ENCODE measurements at places on chromosomes 16 and 17.

GRCh38 chr17:9052921-9053320 is 31.6 kb downstream of the NTN1 start:
- DNase-seq: no peak

DNA sequence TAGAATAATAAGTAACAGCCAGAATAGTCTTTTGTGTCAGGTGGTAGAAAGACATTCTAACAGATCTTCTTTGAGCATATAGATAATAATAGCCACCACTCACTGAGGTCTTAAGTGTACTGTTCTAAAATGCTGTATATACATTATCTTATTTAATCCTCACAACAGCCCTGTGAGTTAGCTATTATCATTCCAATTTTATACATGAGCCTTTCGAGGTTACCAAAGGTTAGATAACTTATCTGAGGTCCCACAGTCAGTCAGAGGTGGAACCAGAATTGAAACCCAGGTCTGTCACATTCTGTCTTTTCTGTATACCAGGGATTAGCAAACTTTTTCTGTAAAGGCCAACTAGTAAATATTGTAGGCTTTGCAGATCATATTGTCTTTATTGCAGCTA is 23.2 kb downstream of the REXO5 start:
- DNase-seq: no peak

- DNase-seq: no peak
Observed at GRCh38 chr17:54280741-54281140, 458.0 kb downstream of the KIF2B start.

- DNase-seq: peak; percentile 26
Observed at GRCh38 chr16:31508706-31509195, 560 bp upstream of the RUSF1 start.

GRCh38 chr17:18270046-18270931 is 9.8 kb downstream of the MIEF2 start:
- DNase-seq: no peak

DNA sequence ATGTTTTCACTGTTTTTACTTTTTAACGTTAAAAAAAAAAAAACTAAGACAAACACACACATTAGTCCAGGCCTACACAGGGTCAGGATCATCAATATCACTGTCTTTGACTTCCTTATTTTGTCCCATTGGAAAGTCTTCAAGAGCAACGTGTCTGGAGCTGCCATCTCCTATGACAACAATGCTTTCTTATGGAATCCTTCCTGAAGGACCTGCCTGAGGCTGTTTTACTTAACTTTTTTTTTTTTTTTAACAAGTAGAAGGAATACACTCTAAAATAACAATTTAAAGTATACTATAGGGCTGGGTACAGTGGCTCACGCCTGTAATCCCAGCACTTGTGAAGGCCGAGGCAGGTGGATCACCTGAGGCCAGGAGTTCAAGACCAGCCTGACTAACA is 71.8 kb upstream of the BCAR1 start:
- no peak for DNase-seq

DNA sequence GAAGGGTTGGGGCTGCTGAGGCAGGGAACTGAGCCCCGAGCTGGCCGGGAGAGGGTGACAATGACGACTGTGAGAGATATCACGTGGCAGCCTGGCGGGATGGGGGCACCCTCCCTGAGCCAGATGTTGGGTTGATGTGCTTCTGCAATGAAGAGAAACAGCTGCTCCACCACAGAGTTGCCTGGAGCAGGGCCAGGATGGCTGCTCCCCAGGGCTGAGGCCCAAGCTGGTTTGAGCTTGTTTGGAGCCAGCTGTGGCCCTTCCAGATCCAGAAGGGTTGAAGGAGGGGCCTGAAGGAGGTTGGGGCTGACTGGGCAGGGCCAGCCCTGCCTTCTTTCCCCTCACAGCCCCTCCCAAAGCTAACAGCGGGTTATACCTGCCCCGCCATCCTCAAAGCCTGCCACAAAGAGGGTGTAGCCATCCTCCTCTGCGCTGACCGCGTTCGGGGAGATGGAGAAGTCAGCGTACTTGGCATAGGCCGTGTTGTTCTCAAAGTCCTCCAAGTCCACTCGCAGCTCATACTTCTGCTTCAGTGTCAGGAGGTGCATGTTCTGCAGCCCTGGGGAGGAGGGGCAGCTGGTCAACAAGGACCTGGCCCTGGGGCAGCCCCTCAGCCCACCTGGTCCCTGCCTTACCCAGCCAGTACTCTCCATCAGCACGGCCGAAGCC is 2.1 kb downstream of the MFAP4 start:
- no peak for DNase-seq

- DNase-seq: peak; percentile 56
Observed at GRCh38 chr17:35084987-35085386, 21.5 kb upstream of the RFFL start.

DNA sequence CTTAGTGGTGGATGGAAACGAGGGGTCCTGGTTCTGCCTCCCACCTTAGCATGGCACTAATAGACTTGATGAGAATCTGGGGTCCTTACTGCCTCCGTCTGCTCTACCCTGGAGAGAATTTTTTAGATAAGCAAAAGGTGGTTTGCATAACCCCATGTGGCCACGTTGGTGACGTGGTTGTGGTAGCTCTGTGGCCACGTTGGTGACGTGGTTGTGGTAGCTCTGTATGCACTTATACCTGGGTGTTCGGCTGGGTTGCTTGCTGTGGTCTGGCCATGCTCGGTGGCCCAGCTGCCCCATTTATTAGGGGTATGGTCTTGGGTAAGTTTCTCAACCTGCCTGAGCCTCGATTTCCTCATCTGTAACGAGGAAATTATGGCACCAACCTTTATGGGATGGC is 13.0 kb downstream of the SPIRE2 start:
- DNase-seq: no peak

DNA sequence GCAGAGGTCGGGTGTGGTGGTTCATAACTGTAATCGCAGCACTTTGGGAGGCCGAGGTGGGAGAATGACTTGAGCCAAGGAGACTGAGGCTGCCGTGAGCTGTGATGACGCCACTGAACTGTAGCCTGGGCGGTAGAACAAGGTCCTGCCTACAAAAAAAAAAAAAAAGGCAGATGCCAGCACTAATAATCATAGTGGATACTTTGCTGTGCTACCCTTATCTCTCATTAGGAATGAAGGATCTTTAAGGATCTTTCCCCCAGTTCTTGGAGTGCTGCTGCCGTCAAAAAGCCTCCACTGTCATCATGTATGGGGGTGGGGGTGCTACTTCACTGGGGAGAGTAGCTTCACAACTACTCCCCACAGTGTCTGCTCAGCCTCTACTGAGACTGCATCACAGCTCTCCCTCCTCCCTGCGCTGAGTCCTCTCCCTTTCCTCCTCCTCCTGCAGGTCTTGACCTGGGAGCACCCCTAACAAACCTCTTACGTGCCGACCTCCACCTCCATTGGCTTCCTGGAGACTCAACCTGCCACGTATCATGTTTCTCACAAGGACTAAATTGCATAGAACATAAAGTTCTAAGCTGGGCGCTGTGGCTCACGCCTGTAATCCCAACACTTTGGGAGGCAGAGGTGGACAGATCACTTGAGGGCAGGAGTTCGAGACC is 24.4 kb upstream of the ST6GALNAC1 start:
- DNase-seq: no peak

DNA sequence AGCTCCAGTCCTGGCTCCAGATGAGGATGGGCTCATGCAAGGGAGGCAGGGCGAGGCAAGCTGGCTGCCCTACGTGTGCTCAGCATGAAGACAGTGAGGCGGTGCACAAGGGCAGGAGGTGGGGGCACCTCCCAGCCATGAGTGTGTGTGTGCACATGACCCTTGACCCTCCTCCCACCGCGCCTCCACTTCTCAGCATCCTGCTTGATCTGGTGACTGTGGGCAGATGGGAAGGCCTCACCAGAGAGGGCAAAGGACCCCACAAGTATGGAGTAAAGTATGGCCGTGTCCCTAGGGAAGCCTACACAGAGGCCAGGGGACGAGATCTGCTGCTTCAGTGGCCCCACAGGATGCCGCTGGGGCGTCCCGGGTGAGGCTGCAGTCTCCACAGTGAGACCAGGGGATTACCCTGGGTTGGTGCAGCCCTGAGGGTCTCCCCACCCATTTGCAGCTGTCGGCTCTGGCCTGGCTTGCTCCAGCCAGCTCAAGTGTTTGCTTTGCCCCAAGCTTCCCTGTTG is 7.9 kb upstream of the RNF222 start:
- DNase-seq: no peak

DNA sequence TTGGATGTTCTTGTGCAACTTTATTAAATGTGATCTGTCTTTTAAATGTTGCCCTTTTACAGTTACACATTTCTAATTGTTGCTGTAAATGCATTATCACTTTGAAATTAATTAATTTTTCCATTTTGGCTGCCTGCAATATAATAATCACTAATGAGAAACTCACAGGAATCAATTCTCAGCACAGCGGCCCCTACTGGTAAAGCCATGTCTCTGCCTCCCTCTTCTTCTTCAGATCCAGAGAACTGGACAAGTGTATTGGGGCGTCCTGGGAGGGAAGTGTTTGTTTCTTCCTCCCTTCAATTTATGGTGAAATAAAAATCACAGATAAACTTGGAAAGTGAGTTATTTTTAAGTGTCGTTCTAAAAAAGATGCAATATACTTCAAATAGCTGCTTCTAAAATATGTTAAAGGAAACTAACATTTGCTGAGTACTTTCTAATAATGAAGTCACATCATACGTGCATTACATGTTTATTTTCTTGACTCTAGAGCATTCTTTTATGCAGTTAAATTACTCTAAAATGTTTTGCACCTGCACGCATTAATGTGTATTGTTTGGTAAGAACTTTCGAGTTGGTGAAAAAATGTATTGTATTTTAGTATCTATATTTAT is 338.0 kb downstream of the WWOX start:
- peak; percentile 12 for DNase-seq

DNA sequence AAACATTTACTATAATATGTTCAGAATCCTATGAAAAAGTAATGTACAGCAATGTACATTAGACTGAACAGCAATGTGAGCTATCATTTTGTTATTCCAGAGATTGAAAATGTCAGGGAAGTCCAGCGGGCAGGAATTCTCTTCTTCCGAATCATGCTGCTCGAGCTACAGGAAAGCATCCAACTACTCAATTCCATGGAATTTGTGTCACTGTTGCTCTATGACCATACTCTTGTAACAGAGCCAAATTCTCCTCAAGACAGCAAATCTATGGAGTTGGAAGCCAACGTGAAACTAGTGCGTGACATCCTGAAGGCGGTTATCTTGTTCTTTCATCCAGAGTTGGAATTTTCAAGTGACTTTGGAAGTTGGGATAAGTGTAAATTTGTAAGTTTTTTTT is 24.8 kb upstream of the NSRP1 start:
- peak; percentile 12 for DNase-seq

DNA sequence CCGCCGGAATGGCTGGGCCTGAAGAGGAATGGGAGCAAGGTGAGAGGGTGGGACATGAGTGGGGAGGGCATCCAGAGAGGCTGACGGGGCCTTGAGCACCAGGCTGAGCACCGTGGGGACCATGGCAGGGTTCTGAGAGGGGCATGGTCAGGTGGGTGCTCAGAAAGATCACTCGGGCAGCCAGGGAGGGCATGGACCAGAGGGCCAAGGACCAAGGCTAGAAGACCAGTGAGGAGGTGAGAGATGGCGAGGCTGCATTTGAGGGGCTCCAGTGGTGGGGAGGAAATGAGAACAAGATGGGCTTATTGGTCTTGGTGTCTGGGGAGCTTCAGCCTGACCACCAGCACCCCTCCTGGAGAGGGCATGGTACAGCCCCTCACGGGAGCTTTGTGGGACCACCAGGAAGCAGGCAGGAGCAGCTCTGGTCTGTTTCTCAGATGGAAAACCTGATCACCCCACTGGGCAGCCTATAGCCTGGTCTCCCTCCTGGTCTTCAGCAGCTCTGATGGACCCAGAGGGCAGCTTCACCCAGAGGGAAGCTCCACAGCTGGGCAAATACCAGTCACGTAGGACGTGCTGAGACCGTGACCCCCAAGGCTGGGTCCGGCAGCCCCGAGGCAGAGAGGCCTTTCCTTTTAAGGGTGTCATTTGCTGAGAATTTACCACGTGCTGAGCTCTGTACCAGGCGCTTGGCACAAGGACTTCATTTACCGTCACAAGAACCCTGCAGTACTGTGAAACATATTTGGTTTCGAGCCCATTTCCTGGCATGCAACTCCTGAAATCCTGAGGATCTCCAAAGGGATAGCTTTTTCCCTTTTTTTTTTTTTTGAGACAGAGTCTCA is 11.4 kb upstream of the NCBP3 start:
- no peak for DNase-seq

- no peak for DNase-seq
Observed at GRCh38 chr17:13525876-13526275, 75.9 kb downstream of the HS3ST3A1 start.

DNA sequence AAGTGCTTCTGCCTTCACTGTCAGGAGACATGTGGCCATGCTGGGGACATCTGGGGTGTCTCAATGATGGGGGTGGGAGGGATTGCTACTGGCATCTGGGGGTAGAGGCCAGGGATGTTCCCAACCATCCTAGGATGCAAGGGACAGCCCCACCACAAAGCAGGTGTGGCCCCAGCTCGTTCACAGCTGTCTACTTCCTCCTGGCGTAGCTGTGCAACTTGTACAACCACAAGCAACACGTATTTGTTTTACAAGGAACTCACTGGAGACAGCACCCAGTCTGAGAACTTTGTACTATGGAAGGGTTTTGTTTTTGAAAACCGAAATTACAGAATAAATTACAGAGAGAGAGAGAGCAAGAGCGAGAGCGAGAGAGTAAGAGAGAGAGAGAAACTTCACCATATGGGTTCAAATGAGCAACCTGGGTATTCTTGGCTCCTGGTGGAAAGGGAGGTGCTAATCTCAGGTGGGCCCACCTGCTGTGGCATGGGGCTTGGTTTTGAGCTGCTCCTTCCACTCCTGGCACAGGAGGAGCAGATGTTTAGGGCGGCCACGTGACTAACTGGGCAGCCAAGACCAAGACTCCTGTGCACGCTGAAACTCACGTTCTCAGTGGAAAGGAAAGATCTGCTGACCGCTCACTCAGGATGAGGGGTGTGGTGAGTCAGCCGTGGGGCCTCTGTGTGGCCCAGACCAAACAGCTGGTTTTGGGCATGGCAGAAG is 17.5 kb upstream of the TNFRSF13B start:
- no peak for DNase-seq

DNA sequence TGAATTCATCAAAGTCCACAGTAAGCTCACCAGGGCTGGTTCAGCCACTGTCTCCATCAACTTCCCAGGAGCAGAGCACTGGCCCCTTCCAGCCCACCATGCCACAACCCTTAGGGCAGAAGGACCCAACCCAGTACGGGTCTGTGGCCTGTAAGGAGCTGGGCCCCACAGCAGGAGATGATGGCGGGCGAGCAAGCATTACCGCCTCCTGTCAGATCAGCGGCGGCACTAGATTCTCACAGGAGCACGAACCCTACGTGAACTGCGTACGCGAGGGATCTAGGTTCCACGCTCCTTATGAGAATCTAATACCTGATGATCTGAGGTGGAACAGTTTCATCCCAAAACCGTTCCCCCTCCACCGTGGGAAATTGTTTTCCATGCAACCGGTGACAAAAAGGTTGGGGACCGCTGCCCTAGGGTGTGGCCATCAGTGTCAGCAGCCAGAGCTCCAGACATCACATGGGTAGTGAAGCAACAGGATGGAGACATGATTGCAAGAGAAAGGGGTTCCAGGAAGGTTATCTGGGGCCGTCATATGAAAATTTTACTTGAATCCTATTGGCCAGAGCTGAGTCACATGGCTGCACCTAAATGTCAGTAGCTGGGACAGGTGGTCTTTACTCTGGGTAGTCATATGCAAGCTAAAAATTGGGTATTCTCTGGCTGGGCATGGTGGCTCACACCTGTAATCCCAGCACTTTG is 12.4 kb upstream of the SLC25A19 start:
- no peak for DNase-seq

- DNase-seq: no peak
Observed at GRCh38 chr16:275786-276232, at the start of gene RGS11. Gene RGS11, minus strand, starts transcription at chr16:275944. Its CDS starts 33 bp downstream, at chr16:275911.
